CD4-positive, alpha-beta memory T cell (primary cell): ENCODE measurements at places on chromosomes 2 and 18. TPM values are rescaled to one million over a fixed set of nuclear protein-coding genes. Genes with fewer than 3 reads are reported as not detected.

The CHRND gene
- polyA plus RNA-seq = not detected

- no peaks in the 10 kb centered on the region for H3K27me3 ChIP-seq
- no peak overlapping the region for H3K27ac ChIP-seq
- H3K4me3 ChIP-seq = no peak overlapping the region
- peaks cover 38% of the 10 kb centered on the region for H3K4me1 ChIP-seq
- no peak for DNase-seq
Measured at GRCh38 chr2:53960476-53960875, 10.3 kb downstream of the PSME4 start.

The CCDC150 gene
- not detected for polyA plus RNA-seq

GRCh38 chr2:205473791-205474190 lies 208.5 kb upstream of the NRP2 start:
- no peaks in the 10 kb centered on the region for H3K4me1 ChIP-seq
- no peak overlapping the region for H3K27ac ChIP-seq
- no peak for DNase-seq
- no peaks in the 10 kb centered on the region for H3K36me3 ChIP-seq
- no peaks in the 10 kb centered on the region for H3K27me3 ChIP-seq
- H3K4me3 ChIP-seq = no peak overlapping the region

- H3K4me3 ChIP-seq = no peak overlapping the region
- no peak for DNase-seq
- H3K36me3 ChIP-seq = no peaks in the 10 kb centered on the region
- peaks cover 3% of the 10 kb centered on the region for H3K4me1 ChIP-seq
- no peaks in the 10 kb centered on the region for H3K27me3 ChIP-seq
Measured at GRCh38 chr2:100957996-100958653, 44.0 kb upstream of the RPL31 start.

The ST6GAL2 gene
- not detected for polyA plus RNA-seq

DNA sequence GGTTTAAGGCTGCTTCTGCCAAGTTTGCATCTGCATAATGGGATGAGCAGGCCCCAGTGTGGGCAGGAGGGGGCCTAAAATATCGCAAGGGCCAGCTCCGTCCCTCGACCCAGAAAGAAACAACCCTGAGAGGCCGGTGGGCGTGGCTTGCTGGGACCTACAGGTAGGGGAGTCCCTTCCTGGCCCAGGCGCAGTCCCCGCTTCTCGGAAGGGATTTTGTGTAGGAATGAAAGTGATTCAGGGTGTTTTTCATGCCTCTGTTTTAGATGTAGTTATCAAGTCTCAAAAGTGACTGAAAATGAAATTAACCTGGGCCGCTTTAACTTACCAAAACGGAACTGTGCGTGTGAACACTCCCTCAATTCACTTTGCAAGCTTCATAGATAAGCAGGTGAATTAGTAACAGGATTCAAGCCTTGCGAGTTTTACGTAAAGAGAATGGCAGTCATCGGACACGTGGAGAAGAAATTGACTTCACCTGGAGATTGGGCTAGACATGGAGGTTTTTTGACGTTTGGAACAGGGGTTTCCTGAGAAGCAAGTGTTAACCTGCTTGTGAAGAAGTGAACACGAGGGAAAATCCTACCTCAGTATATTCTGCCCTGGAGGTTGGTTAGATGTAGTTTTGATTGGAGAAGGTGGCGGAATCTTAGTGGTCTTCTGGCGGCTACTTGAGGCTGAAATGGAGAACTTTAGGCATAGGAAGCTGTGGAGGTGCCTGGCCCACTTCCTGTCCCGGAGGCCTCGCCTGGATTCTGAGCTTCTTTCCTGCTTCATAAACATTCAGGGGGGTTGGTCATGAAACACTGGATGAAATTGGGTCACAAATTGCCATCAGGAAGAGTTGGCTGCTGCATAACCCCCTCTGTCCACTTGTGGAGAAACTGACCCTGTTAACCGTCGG lies 1.7 kb downstream of the NCK2 start:
- H3K27ac ChIP-seq = peak overlapping the region; percentile 78
- H3K4me1 ChIP-seq = peaks cover 75% of the 10 kb centered on the region
- H3K4me3 ChIP-seq = peak overlapping the region; percentile 78
- no peaks in the 10 kb centered on the region for H3K27me3 ChIP-seq
- no peaks in the 10 kb centered on the region for H3K36me3 ChIP-seq

DNA sequence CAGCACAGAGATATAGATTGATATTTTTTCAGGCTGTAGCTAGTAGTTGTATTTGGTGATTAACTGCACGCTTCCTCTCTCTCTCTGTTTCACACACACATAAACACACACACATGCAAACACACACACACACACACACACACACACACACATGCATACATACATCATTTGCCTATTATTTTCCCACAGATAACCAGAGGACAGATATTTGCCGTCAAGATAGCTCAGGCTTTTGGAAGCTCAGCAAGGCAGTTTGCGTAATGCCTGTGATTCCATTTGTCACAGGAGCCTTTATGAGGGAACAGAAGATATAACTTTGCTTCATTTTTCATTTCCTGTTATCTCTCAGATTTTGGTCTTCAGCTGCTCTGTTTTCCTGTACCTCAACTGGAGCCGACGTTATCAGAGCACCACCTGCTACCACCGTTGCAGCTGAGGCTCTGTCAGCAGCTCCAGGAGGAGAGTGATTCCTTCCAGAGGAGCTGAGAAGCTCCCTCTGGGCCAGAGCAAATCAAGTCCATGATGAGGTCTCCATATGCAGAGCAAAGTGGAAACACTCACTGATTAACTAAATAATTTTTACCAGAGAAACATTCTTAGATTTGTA lies 341.9 kb upstream of the PIK3C3 start:
- no peak overlapping the region for H3K27ac ChIP-seq
- no peaks in the 10 kb centered on the region for H3K36me3 ChIP-seq
- H3K27me3 ChIP-seq = no peaks in the 10 kb centered on the region
- H3K4me3 ChIP-seq = no peak overlapping the region
- DNase-seq = no peak

The CNGA3 gene
- polyA plus RNA-seq = not detected

- H3K4me1 ChIP-seq = no peaks in the 10 kb centered on the region
- H3K36me3 ChIP-seq = no peaks in the 10 kb centered on the region
- H3K27ac ChIP-seq = no peak overlapping the region
- no peaks in the 10 kb centered on the region for H3K27me3 ChIP-seq
- no peak for DNase-seq
Measured at GRCh38 chr2:219720956-219721355, 93.5 kb downstream of the SLC4A3 start.

DNA sequence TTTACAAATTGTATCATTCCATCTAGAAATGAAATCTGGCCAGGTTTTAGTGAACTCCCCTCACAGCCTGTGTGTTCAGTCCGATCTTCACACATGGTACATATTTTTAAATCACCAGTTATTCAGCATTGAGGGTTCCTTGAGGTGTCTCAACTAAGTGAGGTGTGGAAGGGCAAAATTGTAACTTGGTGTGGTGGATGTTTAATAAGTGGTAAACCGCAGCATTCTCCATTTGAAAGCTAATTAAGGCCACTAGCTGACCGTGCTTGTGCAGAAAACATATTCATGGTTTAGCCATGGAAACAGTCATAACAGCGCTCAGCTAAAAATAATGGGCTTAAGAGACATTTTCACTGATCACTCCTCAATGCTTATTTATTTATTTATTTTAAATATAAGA lies 786.2 kb upstream of the FANCL start:
- no peaks in the 10 kb centered on the region for H3K36me3 ChIP-seq
- no peak for DNase-seq
- no peak overlapping the region for H3K27ac ChIP-seq
- H3K4me1 ChIP-seq = no peaks in the 10 kb centered on the region
- no peak overlapping the region for H3K4me3 ChIP-seq

The CD207 gene
- not detected for polyA plus RNA-seq

DNA sequence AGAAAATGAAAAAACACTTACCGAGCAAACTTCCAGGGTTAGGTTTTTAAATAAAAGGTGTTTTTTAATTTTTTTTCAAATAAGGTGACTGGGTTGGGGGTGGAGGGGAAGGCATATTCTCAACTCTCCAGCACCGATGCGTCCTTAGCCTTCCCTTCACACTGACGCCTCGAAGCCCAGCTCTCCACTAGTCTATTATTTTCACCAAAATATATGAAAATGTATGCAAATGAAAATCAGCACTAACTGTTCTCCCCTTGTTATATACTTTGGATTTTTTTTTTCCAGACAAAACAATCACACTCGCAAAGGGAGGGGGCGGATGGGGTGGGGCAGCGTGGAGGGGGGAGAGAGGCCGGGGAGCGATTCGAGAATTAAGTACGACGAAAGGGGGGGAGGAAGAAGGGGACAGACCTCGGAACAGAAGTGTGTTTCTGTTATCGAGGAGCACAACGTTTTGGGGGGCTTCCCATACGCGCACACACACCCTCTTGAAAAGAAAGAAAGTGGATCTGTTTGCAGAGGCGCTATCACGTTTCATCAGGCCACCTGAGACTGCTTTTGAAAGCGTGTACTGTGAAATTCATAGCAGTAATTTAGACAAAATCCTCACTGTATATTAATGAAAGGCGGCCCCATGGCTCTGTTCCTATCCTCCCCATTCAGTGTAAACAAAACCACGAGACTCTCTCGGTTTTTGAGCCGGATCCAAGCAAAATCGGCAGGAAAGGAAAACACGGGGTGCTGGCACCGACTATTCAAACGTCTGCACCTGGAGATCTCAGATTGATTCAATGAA lies 2.4 kb upstream of the POU3F3 start:
- peaks cover 44% of the 10 kb centered on the region for H3K27me3 ChIP-seq
- DNase-seq = no peak
- no peak overlapping the region for H3K4me3 ChIP-seq
- H3K36me3 ChIP-seq = no peaks in the 10 kb centered on the region
- H3K27ac ChIP-seq = no peak overlapping the region

- no peaks in the 10 kb centered on the region for H3K4me1 ChIP-seq
- no peaks in the 10 kb centered on the region for H3K27me3 ChIP-seq
- no peaks in the 10 kb centered on the region for H3K36me3 ChIP-seq
- no peak overlapping the region for H3K4me3 ChIP-seq
- DNase-seq = no peak
- no peak overlapping the region for H3K27ac ChIP-seq
Measured at GRCh38 chr18:73007195-73007914, 139.6 kb upstream of the NETO1 start.

The NOSTRIN gene
- polyA plus RNA-seq = not detected

The SOCS6 gene
- 1.9 TPM for polyA plus RNA-seq

DNA sequence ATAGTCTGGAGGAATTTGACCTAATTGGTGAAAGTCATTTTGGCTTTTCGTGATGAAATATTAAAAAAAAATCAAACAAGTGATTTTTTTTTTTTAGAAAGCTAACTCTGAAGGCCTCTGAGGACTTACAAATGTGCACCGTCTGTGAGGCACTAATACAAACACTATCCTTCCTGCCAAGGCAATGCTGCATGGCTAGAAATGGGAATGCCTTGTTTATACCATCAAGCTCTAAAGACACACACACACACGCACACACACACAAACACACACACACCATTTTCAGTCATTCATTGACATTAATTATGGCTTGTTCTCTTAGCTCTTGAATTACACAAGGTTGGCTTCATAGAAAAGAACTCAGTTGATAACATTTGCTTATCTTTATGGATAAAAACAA lies 1242.0 kb upstream of the ACVR2A start:
- H3K4me3 ChIP-seq = no peak overlapping the region
- no peaks in the 10 kb centered on the region for H3K27me3 ChIP-seq
- no peak overlapping the region for H3K27ac ChIP-seq
- no peaks in the 10 kb centered on the region for H3K36me3 ChIP-seq
- H3K4me1 ChIP-seq = no peaks in the 10 kb centered on the region
